ENCODE measurements at places on chromosomes 7 and 10.

- DNase-seq = no peak
These were observed 561.7 kb downstream of the KCNMA1 start for GRCh38 chr10:77075926-77076325.

DNA sequence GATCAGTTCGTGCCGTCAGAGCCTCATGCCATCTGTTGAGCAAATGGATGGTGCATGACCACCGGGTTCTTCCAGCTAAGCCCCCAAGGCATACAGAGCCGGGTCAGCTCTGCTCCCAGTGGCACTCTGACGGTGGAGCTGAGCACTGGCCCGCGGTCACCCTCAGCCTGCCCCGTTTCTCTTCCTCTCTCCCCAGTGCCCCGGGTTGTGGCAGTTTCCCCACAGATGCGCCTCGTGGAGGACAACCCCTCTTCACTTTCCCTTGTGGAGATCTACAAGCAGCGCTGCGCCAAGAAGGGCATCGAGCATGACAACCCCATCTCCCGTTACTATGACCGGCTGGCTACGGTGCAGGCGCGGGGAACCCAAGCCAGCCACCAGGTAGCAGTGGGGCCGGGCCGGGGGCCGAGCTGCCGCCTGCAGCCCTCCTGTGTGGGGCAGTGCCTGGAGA lies 129.9 kb downstream of the TRRAP start:
- DNase-seq = no peak

- DNase-seq = no peak
These were observed 23.3 kb upstream of the HSPA12A start for GRCh38 chr10:116765648-116766081.

DNA sequence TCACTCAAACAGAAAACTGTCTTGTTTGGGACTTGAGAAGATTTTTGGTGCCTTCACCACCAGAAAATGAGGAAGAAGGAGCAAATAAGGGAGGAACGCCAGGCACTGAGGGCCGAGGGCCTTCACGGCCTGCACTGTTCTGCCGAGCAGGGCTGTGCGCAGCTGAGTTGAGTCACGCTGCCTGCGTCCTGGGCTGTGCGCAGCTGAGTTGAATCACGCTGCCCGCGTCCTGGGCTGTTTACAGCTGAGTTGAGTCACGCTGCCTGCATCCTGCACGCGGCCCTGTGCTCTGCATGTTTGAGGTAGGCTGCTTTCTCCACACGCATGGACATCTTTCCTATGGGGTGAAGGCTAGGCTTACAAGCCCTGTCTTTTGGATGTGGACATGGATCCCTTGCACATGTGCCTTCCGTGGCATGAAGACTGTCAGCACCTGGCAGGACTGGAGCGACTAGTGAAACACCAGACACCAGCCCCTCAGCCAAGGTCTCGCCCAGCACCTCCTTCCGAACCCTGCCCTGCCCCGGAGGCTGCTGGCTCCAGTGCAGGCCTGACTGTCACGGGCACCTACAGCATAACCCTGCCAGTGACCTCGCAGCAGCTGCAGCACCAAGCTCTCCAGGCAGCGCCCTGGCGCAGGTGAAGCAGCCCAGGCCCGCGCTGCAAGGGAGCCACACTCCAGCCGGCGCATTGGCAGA lies 96.7 kb downstream of the HTR5A start:
- no peak for DNase-seq

Data from GM19239 (cell line).